ENCODE measurements at places on chromosomes 3 and 15.

- DNase-seq: no peak
Measured at GRCh38 chr15:27683121-27683520, 416.0 kb downstream of the OCA2 start.

DNA sequence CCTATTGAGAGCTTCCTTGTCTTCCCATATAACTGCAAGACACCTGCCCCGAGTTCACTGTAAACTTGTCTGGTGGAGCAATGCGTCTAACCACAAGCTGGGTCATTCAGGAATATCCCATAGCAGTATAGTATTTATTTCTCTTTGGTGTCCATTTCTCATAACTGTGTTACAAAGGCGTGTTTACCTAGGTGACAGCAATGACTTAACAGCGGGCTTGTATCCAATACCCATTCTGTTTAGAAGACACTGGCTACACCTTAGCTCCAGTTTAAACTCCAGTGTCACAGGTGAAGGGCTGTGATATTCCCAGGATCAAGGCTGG, 24.3 kb downstream of the ATP10A start:
- no peak for DNase-seq

GRCh38 chr3:195102609-195103467, 168.1 kb downstream of the XXYLT1 start:
- no peak for DNase-seq

- DNase-seq: no peak
Measured at GRCh38 chr3:158430448-158430847, 140.5 kb upstream of the MLF1 start.

DNA sequence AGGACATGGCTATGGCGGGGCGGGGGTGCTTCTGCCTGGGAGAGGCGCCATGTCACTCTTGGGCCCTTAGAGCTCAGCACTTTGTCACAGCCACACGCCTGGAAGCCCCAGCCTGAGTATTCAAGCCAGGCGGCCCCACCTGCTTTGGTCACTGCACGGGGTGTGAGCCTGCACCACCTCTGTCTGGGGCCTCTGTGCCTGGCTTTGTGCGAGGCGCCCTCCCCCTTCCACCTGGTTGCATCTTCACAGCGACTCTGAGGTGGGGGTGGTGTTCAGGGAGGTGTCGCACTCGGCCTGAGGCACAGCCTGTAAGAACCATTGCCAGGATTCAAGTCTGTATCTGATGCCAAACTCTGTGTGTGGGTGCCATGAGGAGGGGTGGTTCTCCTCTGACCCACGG, 24.1 kb downstream of the ACAD9 start:
- no peak for DNase-seq

DNA sequence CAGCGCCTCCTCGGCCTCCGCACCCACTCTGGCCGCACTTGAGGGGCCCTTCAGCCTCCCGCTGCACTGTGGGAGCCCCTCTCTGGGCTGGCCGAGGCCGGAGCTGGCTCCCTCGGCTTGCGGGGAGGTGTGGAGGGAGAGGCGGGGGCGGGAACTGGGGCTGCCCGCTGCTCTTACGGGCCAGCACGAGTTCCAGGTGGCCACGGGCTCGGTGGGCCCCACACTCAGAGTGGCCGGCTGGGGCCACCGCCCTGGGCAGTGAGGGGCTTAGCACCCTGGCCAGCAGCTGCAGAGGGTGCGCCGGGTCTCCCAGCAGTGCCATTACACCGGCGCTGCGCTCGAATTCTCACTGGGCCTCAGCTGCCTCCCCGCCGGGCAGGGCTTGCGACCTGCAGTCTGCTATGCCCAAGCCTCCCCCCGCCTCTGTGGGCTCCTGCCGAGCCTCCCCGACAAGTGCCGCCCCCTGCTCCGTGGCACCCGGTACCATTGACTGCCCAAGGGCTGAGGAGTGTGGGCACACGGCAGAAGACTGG, 167.1 kb upstream of the PLSCR5 start:
- no peak for DNase-seq

DNA sequence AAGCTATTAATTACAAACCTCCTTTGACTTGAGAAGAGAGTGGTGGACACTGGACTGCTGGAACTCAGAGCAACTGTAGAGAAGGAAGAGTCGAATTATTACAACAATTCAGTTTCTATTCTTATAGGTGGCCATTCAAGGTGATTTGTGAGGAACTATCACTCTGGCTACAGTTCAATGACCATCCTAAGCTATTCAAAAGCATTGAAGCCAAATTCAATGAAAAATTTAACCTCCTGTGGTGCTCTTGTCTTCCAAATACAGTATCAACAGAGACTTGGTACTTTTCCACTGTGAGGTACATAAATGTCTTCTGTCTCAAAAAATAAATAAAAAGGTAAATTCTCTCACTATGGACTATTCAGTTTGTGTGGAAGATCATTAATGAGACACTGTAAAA, 513.3 kb upstream of the SEMA6D start:
- DNase-seq: no peak

DNA sequence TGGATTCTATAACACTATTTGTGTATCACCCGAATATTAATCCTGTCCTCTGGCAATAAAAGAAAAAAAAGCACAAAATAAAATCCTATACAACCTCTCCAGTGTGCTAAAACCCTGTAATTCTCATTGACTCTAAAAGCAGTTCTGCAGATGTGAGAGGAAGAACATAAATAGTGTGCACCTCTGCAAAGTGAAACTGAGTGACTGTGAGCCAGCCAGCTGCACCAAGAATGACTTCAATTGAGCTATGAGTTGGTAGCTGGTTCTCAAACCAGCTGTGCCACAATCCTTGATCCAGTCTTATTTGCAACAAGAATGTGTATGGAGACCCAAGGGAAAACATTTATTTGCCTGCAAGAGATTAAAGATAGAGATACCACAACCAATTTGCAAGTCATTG, 31.2 kb upstream of the COL8A1 start:
- no peak for DNase-seq

GRCh38 chr3:126341755-126342150, 15.5 kb downstream of the KLF15 start:
- DNase-seq: no peak

- no peak for DNase-seq
Measured at GRCh38 chr3:39146083-39146501, 7.3 kb downstream of the CSRNP1 start.

DNA sequence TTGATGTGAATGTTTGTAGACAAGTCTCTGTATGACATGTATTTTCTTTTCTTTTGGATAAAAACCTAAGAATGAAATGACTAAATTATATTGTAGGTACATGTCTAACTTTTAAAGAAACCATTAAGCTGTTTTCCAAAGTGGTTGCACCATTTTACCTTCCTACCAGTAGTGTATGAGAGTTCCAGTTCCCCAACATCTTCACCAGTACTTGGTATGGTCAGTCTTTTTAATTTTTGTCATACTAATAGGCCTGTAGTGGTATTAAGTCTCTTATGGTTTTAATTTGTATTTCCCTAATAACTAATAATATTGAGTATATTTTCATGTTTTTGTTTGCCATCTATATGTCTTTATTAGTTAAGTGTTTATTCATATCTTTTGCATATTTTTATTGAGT, 244.0 kb upstream of the LRRFIP2 start:
- no peak for DNase-seq

DNA sequence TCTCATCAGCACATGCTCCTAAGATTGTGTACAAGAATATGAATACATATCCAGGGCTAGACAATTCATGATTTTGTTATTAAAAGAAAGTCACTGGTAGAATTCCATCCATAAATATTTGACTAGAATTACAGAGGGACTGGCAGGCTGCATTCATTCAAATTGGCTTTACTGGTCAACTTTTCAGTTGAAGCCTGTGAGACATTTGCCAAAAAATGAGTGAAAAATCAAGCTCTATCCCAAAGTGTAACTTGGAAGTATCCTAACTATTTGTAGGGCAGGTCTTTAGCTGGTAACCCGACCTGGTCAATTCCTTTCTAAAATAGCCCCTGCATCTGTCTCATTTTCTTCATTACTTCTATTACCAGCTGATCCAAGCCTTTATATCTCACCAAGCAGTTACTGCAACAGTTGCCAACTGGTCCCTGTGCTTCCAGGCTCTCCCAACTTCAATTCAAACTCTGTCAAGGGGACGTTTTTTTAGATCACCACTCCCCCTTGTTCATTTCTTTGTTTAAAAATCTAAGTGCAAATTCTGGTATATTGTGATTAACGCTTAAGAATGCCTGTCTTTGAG, 173.1 kb upstream of the TBL1XR1 start:
- DNase-seq: no peak

DNA sequence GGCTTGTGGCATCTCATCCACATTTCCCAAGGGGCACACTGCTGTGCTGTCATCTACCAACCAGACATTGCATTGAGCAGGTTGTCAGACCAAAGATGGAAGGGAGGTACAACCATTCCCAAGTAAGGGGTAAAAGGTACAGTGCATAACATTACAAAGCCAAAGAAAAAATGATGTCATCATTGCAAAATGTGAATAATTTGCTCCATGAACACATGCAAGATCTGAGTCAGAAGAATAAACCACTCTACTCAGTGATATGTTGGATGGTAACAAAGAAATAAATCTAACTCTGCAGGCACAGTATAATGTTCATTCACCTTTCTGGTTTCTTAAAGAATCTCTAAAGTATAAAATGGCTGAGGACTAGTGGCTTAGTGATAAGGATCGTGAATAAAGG, 202.7 kb downstream of the MAGI1 start:
- DNase-seq: no peak

- DNase-seq: no peak
Measured at GRCh38 chr15:70763950-70764730, 782 bp upstream of the UACA start.

- no peak for DNase-seq
Measured at GRCh38 chr3:14141602-14142341, 16.9 kb downstream of the TMEM43 start.

DNA sequence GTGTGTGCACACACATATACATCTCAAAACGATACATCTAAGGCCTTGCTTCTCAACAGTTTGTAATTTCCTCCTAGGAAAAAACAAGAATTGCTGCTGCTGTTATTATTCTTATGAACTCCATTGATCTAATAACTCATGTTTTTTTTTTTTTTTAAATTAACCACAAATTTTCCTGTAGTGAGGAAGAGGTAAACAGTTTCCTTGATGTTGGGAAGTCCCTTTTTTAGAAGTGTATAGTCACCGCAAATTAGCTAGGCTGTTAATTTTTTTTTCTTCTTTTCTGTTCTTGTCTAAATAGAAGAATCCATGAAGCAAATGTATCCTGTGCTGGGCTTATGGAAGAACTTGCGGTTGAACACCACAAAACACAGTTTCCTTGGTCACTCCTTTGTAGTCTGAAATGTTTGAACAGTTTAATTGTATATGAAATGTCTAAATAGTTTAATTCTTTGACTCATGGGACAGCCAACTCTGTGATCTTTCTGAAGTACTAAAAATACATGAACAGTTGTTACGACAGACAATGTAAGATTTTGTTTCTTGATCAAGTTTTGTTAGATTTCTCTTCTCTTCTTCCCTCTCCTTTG, 64.5 kb downstream of the MITF start:
- DNase-seq: no peak

GRCh38 chr15:25600751-25601150, 161.9 kb upstream of the UBE3A start:
- DNase-seq: no peak

DNA sequence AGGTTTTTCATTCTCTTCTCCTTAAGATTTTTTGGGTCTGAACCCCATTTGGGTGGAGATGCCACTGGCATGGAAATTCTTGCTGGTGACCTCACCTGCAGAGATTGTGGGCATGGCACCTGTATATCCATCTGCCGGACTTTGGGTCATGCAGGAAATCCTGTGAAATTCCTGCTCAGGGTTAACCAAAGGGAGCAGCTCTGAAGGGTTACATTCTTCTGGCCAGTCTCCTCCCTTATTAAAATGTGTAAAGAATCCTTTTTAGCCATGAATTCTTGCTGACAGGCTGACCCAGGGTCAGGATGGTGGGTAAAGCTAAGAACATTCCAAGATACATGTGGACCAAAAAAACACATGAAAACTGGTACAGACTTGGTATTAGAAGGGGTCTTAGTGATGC, 27.4 kb downstream of the ARHGEF26 start:
- no peak for DNase-seq

DNA sequence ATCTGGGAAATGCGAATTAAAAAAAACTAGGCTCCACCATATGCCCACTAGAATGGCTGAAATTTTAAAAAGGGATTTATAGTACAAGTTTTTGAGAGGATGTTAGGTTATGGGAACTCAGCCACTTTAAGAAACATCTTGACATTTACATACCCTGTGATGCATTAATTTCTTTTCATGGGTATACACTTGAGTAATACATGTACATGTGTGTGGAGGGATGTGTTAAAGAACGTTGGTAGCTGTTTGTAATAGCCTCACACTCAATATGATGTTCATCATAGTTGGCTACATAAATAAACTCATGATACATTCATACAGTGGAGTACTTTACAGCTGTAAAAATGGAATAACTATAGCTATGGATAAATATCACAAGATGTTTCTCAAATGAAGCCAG, 40.9 kb downstream of the MEF2A start:
- no peak for DNase-seq

DNA sequence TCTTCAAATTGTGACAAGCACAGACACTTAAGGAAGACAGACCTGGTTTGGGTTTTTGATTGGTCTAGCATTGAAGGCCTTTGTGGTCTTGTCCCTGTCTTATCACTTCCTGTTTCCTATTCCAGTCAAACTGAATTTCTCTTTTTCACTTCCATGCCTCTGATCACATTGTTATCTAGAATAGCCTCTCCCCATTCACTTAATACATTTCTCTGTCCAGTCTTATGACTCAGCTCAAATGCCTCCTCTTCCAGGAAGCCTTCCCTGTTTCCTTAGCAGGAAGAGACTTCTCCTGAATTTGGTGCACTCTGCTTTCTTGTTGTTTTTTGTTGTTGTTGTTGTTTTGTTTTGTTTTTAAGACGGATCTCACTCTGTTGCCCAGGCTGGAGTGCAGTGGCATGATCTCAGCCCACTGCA, 45.5 kb downstream of the LIMD1 start:
- no peak for DNase-seq

- DNase-seq: no peak
Measured at GRCh38 chr15:65132878-65133547, 595 bp downstream of the PDCD7 start.

DNA sequence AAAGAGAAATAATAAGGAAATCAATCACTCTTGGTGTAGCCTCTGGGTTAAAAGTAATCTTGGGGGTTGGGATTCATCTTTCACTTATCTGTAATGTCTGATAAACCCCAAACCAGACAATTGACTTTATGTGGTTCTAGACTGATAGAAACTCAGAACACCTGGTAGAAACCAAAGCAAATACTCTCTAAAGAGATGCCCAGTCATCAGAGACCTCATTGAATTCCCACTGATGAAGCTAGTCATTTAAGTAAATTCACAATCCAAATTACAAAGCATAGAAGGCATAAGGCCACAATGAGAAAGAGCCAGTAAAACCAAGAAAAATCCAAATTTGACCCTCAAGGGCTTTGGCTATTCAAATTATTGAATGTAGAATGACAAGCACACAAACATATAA, 250.6 kb downstream of the MBNL1 start:
- no peak for DNase-seq
